Peyer's patch (tissue), 4 donors: ENCODE measurements at places on chromosomes 6 and 20. TPM values are rescaled to one million over a fixed set of nuclear protein-coding genes. Genes with fewer than 3 reads are reported as not detected.

- no peak for DNase-seq
Observed at GRCh38 chr20:43508106-43508505, 609 bp downstream of the L3MBTL1 start.

Gene ZNF311
- 1.3 TPM for total RNA-seq

Gene TSPO2
- not detected for total RNA-seq

Gene LIME1
- 44.6 TPM for total RNA-seq

Gene RNF39
- total RNA-seq = 0.80 TPM

Gene OR5V1
- not detected for total RNA-seq

GRCh38 chr6:45789238-45789637 lies 226.4 kb downstream of the CLIC5 start:
- no peak for DNase-seq

GRCh38 chr6:11120271-11121005 lies 8.9 kb upstream of the ERVFRD-1 start:
- DNase-seq = no peak

Gene SLC22A2
- not detected for total RNA-seq

DNA sequence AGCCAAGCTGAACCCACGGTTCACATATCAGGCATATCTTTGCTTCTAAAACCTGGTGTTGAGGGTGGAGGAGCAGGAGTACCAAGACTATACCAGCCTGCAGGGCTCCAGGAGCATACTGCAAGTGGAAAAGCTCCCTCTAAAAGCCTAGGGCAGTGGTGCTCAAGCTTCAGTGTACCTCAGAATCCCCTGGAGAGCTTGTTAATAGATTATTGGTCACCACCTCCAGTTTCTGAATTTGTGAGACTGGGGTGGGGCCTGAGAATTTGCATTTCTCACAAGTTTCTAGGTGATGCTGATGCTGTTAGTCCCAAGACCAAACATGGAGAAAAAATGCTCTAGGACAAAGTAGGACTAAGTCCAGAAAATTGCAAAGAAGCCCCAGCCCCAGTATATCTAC lies 65.4 kb downstream of the FILIP1 start:
- DNase-seq = no peak

DNA sequence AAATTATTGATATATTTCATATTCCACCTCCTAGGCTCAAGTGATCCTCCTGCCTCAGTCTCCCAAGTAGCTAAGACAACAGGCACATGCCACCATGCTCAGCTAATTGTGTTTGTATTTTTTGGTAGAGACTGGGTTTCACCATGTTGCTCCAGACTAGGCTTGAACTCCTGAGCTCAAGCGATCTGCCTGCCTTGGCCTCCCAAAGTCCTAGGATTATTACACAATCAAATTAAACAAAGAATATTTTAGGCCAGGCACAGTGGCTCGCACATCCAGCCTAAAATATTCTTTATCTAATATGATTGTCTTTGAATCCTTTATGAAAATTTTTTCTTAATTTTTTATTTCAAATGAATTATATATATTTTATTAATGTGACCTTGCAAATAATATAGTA lies 17.8 kb downstream of the ME1 start:
- DNase-seq = no peak

DNA sequence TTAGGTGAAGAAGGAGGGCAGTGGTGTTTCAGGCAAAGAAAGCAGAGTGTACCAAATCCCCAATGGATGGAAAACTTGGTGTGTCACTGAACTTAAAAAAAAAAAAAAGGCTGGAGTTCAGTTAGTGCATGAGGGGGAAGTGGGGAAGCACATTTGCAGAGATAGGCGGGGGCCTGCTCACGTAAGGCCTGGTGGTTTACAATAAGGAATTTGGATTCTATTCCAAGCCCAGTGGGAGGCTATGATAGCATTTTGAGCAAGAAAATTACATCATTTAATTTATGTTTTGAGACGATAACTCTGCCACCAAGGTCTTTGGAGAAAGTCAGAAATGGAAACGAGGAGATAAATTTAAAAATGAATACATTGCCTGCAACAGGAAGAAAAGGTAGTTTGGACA lies 225.5 kb downstream of the EYA4 start:
- no peak for DNase-seq

Gene DEFB124
- not detected for total RNA-seq

DNA sequence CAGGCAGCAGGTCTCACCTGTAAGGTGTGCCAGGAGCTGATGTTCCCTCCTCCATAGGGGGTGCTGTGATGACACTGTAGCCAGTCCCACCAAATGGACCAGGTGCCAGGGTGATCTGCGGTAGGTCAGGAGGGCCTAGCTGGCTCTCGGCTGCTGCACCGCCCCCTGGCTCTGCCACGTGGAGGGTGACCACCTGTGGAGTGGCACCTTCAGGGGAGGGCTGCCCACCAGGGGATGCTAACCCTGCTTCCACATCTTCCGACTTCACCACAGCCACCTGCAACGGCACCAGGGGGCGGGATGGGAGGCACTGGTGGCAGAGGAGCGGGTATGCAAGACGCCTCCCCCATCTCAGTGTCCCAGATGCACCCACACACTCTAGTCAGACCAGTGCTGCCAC lies 18.3 kb downstream of the ZNF335 start:
- no peak for DNase-seq

Gene LY86
- not detected for total RNA-seq

DNA sequence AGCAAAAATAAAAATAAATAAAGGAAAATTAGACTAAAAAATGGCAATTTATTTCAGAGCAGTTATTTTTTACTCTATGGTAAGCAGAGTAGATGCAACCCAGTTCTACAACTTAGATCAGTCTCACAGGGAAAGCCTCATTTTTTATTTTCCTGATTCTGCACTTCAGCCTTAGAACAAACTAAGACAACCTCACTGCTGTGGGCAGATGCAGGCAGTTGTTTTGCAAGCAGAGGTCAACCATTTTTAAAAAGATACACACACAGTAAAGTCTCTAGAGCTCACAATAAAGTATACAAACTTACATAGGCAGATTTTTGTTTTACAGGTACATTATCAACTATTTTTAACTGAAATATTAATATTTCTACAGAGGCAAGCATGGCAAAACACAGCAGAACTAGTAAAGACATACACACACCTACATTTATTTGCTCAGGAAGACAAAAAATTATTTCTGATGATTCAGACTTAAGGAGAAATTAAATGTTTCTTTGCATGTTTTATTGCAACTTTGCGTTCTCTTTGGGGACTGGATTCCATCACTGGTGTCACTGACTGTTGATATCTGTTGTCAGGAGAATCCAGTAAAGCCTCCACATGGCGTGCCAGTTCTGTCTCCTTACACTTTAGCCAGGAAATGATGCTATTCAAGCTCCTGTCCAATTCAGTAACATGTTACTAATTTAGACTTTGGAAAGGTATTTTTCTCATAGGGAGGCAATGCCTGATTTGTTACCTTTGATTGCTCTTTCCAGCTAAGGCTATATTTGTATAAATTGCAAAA lies 102.7 kb downstream of the TRDN start:
- no peak for DNase-seq

- DNase-seq = no peak
Observed at GRCh38 chr6:56730663-56731529, 88.2 kb upstream of the DST start.

GRCh38 chr6:126747728-126748540 lies 370.5 kb upstream of the RSPO3 start:
- no peak for DNase-seq

Gene AKAP12
- 21.3 TPM for total RNA-seq

- DNase-seq = no peak
Observed at GRCh38 chr20:3677733-3678132, 4.1 kb downstream of the ADAM33 start.

GRCh38 chr20:10595985-10596384 lies 77.8 kb downstream of the JAG1 start:
- DNase-seq = no peak

GRCh38 chr20:24955045-24955444 lies 6.0 kb downstream of the CST7 start:
- DNase-seq = no peak

DNA sequence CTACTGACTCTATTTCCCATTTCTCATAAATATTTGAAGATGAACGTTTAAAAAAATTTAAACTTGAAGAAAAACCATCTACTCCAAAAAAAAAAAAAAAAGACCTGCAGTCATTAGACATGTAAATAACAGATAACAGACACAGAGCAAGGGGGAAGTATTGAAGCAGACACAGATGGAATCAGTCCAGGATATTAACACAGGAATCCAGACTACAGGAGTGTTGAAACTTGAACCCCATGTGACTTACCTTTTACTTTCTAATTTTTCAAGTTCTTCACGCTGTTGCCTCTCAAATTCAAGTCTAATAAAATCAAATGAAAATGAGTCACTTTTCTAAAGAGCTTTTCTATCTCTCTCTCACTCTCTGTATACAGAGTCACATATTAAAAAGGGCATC lies 191.8 kb downstream of the KIF16B start:
- no peak for DNase-seq

GRCh38 chr6:6801005-6801335 lies 212.4 kb downstream of the LY86 start:
- DNase-seq = peak; percentile 34

DNA sequence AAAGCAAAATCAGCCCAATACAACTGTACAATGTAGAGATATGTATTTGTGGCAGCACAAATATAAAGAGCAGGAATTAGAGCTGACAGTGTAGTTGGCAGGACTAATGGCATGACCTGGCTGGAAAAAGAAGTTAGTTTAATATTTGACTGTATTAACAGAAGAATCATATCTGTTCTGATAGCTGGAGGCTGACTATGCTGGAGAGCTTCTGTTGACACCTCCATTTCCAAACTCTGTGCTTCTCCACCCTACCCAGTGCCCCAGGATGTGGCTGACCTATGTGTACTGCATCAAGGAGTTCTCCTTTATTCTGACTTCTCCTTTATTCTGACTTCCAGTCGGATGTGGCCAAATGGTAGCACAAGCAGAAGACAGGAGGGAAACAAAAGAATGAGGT lies 299.3 kb downstream of the PKHD1 start:
- DNase-seq = no peak

GRCh38 chr20:32179515-32179914 lies 28.0 kb downstream of the PLAGL2 start:
- DNase-seq = no peak

DNA sequence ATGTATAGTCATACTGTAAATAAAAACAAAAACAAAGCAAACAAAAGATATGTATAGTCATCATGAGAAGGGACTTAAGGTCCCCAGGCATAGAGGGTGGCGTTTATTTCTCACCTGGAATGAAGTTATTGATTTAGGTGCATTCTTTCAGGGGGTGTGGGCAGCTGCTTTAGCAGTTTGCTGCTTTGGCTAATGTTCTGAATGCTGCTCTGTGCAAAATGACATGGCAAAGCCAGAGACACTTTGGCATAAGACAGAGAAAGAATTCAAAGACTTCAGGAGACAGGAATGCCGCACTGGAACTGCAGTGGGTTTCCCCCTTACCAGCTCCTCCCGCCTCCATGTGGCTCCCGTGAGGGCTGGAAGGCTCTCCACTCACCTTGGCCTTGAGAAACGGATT lies 36.4 kb upstream of the NELFCD start:
- no peak for DNase-seq

Gene TREML1
- not detected for total RNA-seq

- no peak for DNase-seq
Observed at GRCh38 chr6:10556992-10557391, 35.8 kb downstream of the GCNT2 start.

Gene ECT2L
- not detected for total RNA-seq

GRCh38 chr20:48360342-48360975 lies 467.3 kb downstream of the PREX1 start:
- peak; percentile 60 for DNase-seq

GRCh38 chr20:10217721-10218410 lies 764 bp upstream of the SNAP25 start:
- DNase-seq = no peak

Gene SIRPB2
- 6.7 TPM for total RNA-seq

Gene TSPYL1
- total RNA-seq = 37.6 TPM
